ENCODE measurements at places on chromosomes 16 and 17.
A peak's percentile ranks its signal among the peaks of the same experiment; 100 is the strongest.

GRCh38 chr16:62548095-62548494 lies 511.9 kb upstream of the CDH8 start:
- no peak for DNase-seq

DNA sequence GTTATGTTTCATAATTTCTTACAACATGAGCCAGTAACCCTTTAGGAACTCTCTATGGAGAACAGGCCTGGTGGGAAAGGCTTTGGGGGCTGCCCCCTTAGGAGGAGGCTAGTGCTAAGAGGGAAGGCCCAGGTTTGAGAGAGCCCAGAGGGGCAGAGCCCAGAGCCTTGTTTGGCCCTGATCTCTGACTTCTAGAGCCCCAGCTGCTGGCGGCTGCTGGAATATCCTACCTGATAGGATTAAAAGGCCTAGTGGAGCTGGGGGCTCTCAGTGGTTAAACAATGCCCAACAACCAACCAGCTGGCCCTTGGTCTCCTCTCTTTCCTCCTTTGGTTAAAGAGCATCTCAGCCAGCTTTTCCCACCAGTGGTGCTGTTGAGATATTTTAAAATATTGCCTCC lies 54.1 kb downstream of the IGF2BP1 start:
- no peak for DNase-seq

DNA sequence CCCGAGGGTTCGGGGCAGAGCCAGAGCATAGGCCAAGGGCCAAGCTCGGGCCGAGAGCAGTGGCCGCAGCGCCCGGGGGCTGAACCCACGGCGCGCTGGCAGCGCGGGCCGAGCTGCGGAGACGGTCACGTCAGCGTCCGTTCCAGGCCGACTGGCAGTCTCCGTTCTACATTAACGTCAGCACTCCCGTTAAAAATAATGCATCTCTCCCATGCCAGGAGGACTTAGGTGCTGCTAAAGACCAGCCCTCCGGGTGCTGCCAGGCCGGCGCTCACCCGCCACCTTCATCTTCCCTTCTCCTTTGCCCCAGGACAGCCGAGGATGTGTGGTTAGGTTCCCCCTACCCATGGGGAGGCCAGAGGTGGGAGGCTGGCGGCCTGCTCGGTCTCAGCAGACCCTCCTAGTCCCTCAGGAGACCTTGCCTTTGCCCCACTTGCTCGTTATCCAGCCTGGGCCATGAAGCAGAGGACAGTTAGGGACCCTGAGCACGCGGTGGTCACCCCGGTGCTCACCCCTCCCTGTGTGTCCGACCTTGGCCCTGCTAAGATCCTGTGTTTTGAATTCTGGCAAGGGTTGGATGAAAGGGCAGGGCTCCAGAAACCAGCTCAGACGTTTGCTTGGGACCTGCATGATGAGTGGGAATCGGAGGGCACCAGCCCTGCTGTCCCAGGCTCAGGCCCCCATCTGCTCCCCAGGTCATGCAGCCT lies 572 bp downstream of the MPG start:
- DNase-seq: no peak

- DNase-seq: no peak
These were observed 96.5 kb downstream of the WSCD1 start for GRCh38 chr17:6166492-6167179.

- no peak for DNase-seq
These were observed 30.3 kb upstream of the SUPT4H1 start for GRCh38 chr17:58382108-58382871.

- DNase-seq: peak; percentile 40
These were observed 125.4 kb upstream of the CHMP6 start for GRCh38 chr17:80866050-80866793.

DNA sequence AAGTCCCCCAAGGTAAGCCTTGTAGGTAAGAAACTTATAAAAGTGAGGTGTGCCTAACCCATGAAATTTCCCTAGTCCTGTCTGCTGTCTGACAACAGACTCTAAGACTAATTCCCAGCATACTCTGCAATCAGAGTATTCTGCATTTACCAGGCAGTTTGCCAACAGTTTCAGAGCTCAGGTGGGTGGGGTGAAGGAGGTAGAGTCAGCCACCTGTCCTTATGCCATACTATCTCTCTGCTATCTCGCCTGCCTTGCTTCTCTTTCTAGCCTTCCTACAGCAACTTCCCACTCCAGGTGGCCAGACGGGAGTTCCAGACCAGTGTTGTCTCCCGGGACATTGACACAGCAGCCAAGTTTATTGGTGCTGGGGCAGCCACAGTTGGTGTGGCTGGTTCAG lies 2.3 kb downstream of the ATP5MC1 start:
- DNase-seq: no peak

GRCh38 chr17:32514606-32515005 lies 27.8 kb downstream of the CDK5R1 start:
- no peak for DNase-seq

GRCh38 chr17:66865151-66865550 lies 30.2 kb downstream of the CACNG5 start:
- no peak for DNase-seq

GRCh38 chr16:84463221-84463620 lies 41.2 kb downstream of the MEAK7 start:
- no peak for DNase-seq

DNA sequence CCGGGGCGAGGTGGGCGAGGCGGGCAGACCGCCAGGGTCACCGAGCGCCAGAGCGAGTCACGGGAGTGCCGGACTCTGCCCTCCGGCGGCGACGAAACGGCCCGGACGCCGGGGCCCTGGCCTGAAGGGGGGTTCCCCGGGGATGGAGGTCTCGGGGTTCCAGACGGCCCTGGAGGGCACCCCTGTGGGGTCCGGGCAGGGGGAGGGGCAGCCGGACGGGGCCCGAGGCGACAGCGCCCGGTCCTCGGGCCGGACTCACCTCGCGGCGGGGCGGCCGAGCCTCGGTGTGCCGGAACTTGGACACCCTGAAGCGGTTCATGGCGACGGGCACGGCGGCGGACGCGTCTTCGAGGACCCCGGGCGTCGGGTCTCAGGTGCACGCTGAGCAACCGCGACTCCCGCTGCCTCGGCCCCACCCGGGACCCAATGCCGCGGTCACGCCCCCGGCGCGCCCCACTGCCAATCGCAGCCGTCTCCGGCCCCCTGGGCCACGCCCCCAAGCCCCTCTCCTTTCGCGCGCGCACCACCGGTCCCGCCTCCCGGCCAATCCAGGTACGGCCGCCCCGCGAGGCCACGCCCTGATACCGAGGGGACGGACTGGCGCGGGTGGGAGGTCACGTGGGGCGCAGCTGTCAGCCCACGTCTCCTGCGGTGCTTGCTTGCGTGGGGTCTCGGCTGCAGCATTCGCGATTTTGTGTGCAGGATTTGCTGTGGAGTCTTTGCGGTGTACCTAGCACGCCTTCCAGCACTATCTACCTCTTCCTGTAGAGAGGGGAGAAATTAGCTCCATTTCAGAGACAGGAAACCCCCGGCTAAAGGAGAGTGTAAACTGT lies at the start of gene CORO7:
CORO7 (minus strand) TSS at position 397 of the 833 bp plus-strand sequence; CDS start at position 319, 78 bp downstream.
- peak; percentile 98 for DNase-seq

GRCh38 chr16:53007095-53007494 lies 45.6 kb downstream of the CHD9NB start:
- DNase-seq: no peak

- no peak for DNase-seq
These were observed 1.1 kb upstream of the PKD1L3 start for GRCh38 chr16:72001180-72001874.

GRCh38 chr17:78985395-78985794 lies 5.7 kb upstream of the LGALS3BP start:
- DNase-seq: no peak

DNA sequence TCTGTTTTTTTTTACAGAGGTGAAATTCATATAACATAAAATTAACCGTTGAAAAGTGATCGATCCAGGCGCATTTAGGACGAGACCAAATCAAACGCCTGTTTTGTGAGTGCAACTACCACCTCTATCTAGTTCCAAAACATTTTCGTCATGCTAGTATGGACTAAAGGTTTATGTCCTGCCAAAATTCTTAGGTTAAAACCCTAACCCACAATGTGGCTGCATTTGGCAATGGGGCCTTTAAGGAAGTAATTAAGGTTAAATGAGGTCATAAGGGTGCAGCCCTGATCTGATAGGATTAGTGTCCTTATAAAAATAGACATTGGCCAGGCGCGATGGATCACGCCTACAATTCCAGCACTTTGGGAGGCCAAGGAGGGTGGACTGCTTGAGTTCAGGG lies 32.8 kb upstream of the RCVRN start:
- DNase-seq: no peak

DNA sequence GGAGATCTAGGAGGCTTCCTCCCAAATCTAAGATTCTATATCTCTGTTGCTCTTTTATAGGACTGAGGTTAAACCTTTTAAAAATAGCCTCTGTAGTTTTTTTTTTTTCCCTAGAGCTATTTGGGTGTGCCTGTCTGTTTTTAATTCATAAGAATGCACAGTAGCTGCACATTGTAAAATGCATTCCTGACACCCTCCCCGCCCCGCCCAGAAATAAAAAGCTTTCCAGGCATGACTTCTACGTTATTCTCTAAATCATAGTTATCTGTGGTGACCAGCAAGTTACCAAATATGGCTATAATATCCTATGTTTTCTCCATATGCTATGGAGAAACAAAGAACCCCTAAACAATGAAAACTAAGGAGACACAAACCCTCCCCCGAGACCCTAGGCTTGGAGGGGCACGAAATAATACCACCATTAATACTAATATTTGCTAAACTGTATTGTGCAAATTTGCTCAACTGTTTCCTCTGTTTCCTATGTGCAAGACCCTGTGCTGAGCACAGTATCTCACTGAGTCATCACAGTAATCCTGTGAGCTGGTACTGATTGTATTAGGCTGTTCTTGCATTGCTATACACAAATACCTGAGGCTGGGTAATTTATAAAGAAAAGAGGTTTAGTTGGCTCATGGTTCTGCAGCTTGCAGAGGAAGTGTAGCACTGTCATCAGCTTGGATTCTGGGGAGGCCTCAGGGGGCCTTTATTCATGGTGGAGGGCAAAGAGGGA lies 388.3 kb downstream of the CA10 start:
- DNase-seq: no peak

DNA sequence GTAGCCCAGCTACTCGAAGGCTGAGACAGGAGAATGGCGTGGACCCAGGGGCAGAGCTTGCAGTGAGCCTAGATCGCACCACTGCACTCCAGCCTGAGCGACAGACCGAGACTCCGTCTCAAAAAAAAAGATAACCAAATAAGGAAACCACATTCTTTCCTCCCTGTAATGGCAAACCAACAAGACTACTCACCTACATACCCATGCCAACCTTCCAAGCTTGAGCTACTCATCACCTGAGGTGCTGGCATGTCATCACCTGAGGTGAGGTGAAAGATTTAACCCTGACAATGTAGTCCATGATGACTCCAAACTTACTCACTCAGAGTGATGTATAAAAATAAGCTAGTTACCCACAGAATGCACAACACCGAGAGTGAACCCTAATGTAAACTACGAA lies 85.2 kb downstream of the SMG6 start:
- DNase-seq: no peak

DNA sequence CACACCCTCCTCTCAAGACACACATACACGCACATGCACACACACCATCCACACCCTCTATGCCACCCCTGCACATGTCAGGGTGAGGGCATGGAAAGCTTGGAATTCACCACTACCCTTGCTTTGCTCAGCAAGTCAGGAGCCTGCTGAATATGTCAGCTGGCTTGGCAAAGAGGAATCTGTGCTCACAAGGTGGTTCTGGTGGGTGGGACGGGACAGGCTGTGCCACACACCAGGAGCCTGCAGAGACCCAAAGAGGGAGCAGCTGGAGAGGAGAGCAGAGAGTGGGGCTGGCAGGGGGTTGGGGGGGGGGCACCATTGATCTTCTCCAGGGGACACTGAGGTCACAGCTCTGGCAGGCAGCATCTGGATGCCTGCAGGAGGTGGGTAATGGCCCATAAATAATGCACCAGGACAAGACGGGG lies 48.7 kb upstream of the NDRG4 start:
- no peak for DNase-seq

DNA sequence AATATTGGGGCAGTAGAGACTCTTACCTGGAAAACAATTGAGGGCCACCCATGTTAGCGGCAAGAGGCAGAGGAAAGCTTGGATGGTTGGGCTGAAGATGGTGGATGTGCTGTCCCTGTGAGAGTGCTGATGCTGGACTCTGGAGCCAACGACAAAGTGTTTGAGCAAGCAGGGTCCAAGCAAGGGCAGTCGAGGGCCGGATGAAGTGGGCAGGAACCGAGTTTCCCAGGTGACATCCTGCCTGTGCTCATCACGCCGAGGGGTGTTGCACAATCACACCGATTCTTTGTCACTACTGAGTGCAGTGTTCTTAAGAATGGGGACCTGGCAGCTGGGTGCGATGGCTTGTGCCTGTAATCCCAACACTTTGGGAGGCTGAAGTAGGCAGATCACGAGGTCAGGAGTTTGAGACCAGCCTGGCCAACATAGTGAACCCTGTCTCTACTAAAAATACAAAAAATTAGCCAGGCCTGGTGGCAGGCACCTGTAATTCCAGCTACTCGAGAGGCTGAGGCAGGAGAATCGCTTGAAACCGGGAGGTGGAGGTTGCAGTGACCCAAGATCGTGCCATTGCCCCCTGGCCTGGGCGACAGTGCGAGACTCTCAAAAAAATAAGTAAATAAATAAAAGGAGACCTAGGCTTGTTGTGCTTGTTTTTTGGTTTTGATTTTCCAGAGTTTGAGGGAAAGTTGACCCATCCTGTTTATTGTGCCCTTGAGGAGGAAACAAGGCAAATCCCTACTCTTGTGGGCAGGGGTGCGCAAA lies 6.1 kb downstream of the PYCARD start:
- no peak for DNase-seq

DNA sequence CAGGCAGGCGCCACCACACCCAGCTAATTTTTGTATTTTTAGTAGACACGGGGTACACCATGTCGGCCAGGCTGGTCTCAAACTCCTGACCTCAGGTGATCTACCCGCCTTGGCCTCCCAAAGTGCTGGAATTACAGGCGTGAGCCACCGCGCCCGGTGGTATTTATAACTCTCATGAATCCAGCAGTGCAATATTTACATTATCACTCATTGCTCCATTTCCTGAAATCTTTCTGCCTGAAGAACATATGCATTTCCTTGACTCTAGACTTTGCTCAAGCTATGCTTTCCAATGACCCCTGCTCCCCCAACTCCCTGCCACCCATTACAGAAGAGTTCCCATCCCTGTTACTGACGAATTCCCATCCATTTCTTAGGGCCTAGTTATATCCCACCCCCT lies 19.7 kb upstream of the NDUFAB1 start:
- no peak for DNase-seq

- DNase-seq: no peak
These were observed 45.1 kb upstream of the MTSS2 start for GRCh38 chr16:70730944-70731343.

DNA sequence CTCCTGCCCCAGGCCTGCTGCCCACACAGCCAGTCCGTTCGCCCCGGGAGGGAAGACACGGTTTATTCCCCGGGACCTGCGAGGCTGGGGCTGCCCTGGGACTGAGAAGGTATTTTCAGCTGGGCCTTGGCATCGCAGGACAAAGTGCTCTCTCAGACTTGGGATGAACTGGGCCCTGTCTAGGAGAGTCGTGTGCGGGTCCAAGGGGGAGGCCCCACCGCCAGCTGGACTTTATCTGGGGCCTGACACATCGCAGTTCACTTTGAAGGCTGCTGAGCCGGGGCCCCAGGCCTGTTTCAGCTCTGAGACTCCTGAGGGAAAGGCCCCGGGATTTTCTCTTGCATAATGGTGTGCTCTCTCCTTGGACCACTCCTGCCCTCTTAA lies 6.8 kb downstream of the CRISPLD2 start:
- DNase-seq: no peak

GRCh38 chr17:29595943-29596774 lies 3.2 kb downstream of the ANKRD13B start:
- DNase-seq: no peak

GRCh38 chr16:85862476-85863383 lies 36.2 kb upstream of the IRF8 start:
- no peak for DNase-seq

GRCh38 chr17:36147601-36148000 lies 28.8 kb downstream of the TBC1D3B start:
- no peak for DNase-seq

All from activated T-helper 1 cell treated with anti-CD3 and anti-CD28 coated beads, Interleukin-2, amount 50 U/mL, for 16 hours (primary cell).